AG09319 (cell line): ENCODE measurements at places on chromosomes 6 and 20.

GRCh38 chr20:35296101-35296554 lies 3.9 kb upstream of the FAM83C start:
- DNase-seq, result no peak

- no peak for DNase-seq
These were observed 12.8 kb upstream of the NUP153 start for GRCh38 chr6:17719323-17720041.

DNA sequence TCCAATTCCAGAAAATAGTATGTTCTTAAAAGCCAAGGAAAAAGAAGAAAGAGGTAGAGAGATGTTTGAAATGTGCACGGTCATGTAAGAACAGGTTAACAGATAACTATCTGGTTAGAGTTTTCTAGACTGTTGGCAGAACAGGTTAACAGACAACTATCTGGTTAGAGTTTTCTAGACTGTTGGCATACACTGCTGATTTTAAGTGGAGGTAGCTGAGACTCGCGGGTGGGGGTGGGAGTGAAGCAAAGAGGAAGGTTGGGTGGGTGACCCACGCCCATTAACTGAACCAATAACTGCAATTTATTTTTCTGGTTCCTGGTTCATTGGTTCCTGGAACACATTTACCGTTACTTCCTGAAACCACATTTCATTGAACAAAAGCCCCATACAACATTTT lies 157.5 kb downstream of the ELOVL4 start:
- no peak for DNase-seq

DNA sequence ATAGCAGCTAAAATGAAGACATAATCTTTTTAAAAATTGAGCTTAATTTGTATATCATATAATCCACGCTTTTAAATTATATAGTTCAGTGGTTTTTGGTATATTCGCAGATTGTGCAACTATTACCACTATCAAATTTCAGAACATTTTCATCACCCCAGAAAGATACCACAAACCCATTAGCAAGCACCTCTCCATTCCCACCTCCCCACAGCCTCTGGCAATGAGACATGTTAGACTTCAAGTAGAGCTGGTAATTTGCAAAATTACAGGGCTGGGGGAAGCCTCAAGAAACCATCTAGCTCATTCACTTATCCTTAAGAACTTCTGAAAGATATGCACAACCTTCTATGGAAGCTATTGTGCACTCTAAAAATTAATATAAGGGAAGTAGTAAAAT lies 37.2 kb downstream of the TRMT6 start:
- DNase-seq, result no peak

- no peak for DNase-seq
These were observed 4.9 kb upstream of the BEND6 start for GRCh38 chr6:56949925-56950495.

DNA sequence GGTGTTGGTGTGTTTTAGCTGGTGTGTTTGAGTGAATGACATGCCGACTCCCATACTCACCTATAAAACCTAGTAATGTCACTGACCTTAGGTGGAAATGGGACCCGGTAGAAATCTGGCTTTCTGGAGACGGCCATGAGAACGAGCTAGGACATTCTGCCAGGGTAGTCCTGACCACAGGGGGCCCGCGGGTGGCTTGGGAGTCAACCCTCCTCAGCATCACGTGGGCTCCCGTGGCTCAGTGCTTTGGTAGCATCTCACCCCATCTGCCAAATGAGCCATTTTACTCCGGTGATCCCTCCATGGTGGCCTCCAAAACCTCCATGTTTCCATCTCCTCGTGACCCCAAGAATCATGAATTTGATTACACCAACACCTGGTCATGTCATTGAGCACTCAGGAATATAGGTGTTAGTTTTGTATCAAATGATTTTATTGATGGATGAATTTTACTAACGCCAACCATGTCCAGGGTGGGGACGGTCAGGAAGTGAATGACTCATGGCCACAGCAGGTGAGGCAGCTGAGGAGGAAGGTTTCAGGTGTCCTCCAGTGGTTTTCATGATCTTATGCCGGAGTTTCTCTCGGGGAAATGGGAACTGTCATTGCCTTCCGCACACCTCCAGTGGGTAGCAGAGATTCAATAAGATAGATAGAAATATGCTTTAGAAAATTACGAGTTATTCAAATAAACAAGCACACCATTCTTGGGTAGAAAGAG lies 195.0 kb downstream of the SYNDIG1 start:
- DNase-seq, result no peak

- no peak for DNase-seq
These were observed 234.5 kb downstream of the LY86 start for GRCh38 chr6:6823030-6823429.
